ENCODE measurements at places on chromosomes 3 and 15. TPM values are rescaled to one million over a fixed set of nuclear protein-coding genes. Genes with fewer than 3 reads are reported as not detected.

The NEK10 gene
- 1.4 TPM for polyA plus RNA-seq

The DRD3 gene
- not detected for polyA plus RNA-seq

The CPNE9 gene
- polyA plus RNA-seq: not detected

The TRIM42 gene
- not detected for polyA plus RNA-seq

DNA sequence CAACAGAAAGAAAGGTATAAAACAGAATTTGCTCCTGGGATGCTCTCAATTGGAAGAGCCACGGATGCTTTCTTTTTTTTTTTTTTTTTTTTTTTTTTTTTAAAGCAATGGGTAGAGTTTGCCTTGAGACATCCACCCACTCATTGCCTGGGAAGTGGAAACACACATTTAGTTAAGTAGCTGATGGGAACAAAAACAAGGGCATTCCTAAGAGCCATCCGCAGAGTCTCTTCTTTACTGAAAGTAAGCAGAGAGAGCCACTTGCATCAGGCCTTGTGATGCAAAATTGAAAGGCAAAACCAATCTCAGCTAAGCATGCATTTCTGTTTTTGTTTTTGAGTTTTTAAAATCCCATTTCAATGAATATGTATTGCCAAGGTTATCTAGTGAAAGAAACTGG, 787.9 kb upstream of the LMCD1 start:
- no peak overlapping the region for H3K4me3 ChIP-seq
- no peak overlapping the region for H3K27ac ChIP-seq
- no peaks in the 10 kb centered on the region for H3K4me1 ChIP-seq
- no peaks in the 10 kb centered on the region for H3K27me3 ChIP-seq

DNA sequence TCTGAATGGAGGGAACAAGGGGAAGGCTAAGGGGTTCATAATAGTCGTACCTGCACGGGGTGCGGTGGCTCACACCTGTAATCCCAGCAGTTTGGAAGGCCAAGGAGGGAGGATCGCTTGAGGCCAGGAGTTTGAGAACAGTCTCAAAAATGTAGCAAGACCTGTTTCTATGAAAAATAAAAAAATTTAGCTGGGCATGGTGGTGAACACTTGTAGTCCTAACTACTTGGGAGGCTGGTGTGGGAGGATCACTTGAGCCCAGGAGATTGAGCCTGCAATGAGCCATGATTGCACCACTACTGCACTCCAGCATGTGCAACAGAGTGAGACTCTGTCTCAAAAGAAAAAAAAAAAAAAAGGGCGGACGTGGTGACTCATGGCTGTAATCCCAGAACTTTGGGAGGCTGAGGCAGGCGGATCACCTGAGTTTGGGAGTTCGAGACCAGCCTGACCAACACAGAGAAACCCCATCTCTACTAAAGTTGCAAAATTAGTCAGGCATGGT, 17.9 kb upstream of the HDAC11 start:
- no peak overlapping the region for H3K4me3 ChIP-seq
- H3K36me3 ChIP-seq: no peaks in the 10 kb centered on the region
- peaks cover 3% of the 10 kb centered on the region for H3K27me3 ChIP-seq

DNA sequence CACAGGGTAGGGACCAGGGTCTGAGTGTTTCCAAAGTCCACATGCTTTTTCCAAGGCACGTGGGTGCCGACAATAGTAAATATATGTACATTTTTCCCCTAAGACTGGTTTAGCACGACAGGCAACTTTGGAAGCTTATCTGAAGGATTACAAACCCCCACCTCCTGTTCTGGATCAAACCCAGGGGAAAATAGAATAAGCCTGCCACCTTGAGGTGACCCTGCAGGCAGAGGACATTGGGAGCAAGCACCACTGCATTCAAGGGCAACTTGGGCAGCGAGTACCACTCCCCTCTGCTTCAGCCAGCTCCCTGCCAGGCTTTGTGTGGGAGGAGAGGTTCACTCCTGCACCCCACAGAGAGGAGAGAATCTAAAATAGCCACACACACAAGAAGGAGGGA, 44.8 kb downstream of the KBTBD12 start:
- no peaks in the 10 kb centered on the region for H3K27me3 ChIP-seq
- no peak overlapping the region for H3K4me3 ChIP-seq
- H3K36me3 ChIP-seq: no peaks in the 10 kb centered on the region
- H3K27ac ChIP-seq: no peak overlapping the region

DNA sequence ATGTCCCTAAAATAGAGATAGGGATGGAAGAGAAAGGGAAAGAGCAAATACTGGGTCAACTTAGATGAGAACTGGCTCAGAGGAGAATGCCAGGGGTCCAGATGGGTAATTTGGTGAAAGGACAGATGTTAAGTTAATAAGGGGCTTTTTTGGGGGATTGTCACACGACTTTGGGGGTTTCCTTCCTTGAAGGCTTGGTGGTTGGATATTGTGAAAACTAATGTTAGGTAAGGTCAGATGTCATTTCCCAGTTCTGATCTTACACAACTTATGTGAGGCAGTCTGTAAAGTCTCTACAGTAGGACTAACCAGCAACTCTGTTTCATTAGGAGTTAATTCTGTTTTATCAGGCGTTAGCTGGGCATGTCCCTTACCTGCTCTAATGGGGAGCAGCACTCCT, 231.1 kb downstream of the NR2F2 start:
- DNase-seq: no peak
- H3K36me3 ChIP-seq: no peaks in the 10 kb centered on the region
- no peaks in the 10 kb centered on the region for H3K4me1 ChIP-seq
- no peak overlapping the region for H3K27ac ChIP-seq
- H3K27me3 ChIP-seq: no peaks in the 10 kb centered on the region

DNA sequence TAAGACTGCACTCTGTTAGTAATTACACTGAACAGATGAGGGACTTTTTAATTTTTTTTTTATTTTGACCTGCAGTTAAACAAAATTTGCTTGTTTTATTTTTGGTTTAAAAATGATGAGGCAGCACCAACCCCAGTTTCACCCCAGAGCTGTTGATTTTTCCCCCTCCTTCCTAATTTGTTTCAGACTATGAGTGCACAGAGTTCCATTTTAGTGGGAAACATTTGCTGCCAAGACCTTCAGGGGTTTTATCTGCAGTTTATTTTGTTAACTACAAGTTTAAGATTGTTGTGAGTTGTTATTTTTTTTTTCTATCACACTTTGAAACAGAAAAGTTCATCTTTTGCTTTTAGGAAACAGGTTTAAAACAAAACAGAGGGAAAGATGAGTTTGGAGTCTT, 455.9 kb upstream of the NR2F2 start:
- no peak overlapping the region for H3K4me3 ChIP-seq
- H3K27me3 ChIP-seq: no peaks in the 10 kb centered on the region
- DNase-seq: no peak
- no peaks in the 10 kb centered on the region for H3K4me1 ChIP-seq
- no peak overlapping the region for H3K27ac ChIP-seq
- H3K36me3 ChIP-seq: no peaks in the 10 kb centered on the region

DNA sequence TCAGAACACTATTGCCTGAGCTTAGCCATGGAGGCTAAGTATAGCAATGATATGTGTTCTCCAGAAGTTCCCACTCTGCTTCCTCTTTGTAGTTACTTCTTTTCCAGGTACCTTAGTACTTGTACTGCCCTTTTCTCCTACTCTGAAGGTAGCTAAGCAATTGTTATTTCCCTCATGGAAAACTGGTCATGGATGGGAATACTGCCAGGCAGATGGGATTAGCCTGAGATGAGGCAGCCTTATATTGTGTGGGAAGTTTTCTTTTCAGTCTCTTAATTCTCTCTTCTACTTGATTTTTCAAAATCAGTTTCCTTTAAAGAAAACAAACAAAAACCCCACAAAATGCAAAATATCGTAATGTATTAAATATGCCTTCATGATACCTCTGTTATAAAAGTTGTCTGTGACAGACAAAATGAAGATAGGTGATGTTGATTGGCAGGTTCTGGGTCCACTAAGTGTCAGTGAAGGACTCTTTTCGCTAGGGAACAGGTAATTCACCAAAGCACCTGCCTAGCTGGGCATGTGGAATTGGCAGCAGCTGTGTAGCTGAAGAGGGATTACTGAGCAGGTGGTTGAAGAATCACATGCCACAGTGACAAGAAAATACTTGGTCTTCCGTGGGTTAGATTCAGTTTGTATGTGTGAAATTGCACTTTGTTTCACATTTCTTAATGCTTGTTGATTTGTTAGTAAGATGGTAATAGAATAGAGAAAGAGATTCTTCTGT, 4.1 kb downstream of the ZNF609 start:
- no peak overlapping the region for H3K27ac ChIP-seq
- no peak overlapping the region for H3K4me3 ChIP-seq
- peak; percentile 57 for DNase-seq
- peaks cover 2% of the 10 kb centered on the region for H3K4me1 ChIP-seq
- no peaks in the 10 kb centered on the region for H3K36me3 ChIP-seq
- H3K27me3 ChIP-seq: no peaks in the 10 kb centered on the region
